Hematopoietic multipotent progenitor cell treated with erythropoietin and hydrocortisone succinate and interleukin-3 and kit ligand, for 15 days (in vitro differentiated cells): ENCODE measurements at places on chromosomes 1 and 21.

DNA sequence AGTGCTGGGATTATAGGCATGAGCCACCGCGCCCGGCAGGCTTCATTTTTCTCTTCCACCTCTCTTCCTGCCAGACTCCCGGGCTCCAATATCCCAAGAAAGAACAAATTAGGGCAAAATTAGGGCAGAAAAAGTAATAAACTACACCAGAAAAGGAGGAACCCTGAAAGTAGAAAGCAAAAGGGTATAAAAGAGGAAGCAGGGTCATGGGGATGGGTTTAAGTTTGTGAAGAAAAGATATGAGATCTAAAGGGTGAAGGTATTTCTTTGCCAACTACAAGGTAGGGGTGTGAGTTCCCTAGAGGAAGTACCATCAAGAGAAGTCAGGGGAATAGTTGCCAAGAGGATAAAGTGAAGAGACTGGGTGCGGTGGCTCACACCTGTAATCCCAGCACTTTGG, 9.9 kb downstream of the PTPN22 start:
- no peak for DNase-seq

GRCh38 chr1:240128366-240128765, 36.7 kb downstream of the FMN2 start:
- no peak for DNase-seq

- no peak for DNase-seq
Measured at GRCh38 chr1:112297536-112297935, 98.5 kb upstream of the CTTNBP2NL start.

DNA sequence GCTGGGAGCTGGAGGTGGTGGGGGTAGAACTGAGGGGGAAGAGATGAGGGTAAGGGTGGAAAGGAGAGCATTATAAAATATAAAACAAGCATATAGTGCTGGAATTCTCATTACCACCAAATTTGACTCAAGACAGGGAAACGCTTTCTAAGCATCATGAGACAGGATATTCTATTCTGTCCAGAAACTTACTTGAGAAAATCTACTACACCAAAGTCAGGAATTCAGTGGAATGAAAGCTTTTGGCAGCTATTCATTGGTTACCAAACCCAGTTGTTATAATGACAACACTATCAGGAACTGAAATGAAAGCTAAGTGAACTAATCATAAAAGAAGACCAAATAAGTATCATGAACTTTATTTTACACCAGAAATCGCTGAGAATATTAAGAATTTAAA, 14.5 kb downstream of the AIDA start:
- DNase-seq = no peak

- no peak for DNase-seq
Measured at GRCh38 chr1:156101880-156102279, 12.6 kb upstream of the LMNA start.
